ENCODE measurements at places on chromosomes 6 and 20. TPM values are rescaled to one million over a fixed set of nuclear protein-coding genes. Genes with fewer than 3 reads are reported as not detected.

PDYN gene
- not detected for total RNA-seq

ULBP3 gene
- total RNA-seq, result 8.6 TPM

OOEP gene
- not detected for total RNA-seq

PAK5 gene
- total RNA-seq, result 1.3 TPM

RRAGD gene
- total RNA-seq, result 8.0 TPM

SRSF12 gene
- total RNA-seq, result 3.8 TPM

NRSN1 gene
- not detected for total RNA-seq

FOXF2 gene
- total RNA-seq, result not detected

SUMO4 gene
- total RNA-seq, result 1.8 TPM

PTCHD4 gene
- 2.5 TPM for total RNA-seq

SERPINB6 gene
- total RNA-seq, result 70.0 TPM

DNA sequence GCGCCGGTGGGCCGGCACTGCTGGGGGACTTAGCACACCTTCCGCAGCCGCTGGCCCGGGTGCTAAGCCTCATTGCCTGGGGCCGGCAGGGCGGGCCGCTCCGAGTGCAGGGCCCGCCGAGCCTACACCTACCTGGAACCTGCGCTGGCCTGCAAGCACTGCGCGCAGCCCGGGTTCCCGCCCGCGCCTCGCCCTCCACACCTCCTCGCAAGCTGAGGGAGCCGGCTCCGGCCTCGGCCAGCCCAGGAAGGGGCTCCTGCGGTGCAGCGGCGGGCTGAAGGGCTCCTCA is 10.7 kb upstream of the MPC1 start:
- DNase-seq, result no peak

DNA sequence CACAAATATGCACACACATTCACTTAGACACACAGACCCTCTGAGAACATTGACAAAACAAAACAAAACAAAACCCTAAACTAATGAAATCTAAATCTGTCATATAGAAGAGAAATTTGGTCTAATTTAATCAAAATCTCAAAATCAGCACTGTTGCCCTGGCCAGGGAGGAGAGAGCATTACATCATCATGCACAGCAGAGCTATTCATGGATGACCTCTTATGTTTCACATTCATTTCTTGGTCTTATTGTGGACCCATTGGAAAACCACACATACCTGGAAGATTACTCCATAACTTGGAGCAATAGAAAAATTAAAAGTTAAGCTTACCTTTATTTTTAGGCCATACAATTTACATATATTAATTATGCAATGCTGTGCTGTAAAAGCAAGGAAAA is 1223.6 kb upstream of the GJE1 start:
- DNase-seq, result peak; percentile 46

DNA sequence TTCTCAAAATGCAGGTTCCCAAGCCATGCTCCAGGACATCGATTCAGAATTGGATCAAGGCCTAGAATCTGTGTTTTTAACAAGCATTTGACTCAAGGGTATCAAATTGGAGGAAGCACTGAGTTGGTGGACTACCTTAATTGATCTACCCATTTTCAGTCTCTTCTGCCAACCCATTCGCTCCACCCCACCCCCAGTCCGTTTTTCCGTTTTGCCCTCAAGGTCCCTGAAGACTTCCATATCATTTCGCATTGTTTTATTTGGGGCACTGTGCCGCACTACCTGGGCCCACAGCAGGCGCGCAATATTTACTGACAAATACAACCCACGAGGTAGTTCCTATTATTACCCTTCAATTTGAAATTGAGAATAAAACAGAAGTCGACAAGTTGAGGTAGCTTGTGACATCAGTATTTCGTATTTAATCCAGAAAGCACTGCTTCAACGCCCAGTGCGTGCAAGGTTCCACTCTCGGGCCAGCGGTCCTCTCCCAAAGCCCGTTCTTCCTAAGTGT is 557 bp upstream of the DHX35 start:
- DNase-seq, result no peak

GRCh38 chr20:58306421-58307261 is 2.9 kb upstream of the RAB22A start:
- DNase-seq, result peak; percentile 98

DNA sequence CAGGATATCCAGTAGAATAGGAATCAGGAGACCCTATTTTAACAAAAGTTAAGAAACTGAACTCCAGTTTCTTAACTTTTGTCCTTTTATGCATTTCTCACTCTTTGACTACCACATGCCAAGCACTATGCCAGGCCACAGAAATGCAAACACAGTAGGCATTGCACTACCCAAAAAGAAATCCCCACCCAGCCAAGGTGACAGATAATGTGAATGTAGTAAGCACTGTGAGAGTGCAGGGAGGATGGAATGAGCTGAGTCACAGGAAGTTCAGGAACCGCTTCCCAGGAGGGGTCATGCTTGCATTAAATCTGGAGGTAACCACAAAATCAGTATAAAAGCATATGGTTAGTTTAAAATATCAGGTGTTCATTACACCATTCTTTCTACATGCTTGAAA is 20.1 kb upstream of the FAM83C start:
- DNase-seq, result peak; percentile 93

- DNase-seq, result no peak
Observed at GRCh38 chr6:106860940-106861339, 113.6 kb downstream of the CD24 start.

DNA sequence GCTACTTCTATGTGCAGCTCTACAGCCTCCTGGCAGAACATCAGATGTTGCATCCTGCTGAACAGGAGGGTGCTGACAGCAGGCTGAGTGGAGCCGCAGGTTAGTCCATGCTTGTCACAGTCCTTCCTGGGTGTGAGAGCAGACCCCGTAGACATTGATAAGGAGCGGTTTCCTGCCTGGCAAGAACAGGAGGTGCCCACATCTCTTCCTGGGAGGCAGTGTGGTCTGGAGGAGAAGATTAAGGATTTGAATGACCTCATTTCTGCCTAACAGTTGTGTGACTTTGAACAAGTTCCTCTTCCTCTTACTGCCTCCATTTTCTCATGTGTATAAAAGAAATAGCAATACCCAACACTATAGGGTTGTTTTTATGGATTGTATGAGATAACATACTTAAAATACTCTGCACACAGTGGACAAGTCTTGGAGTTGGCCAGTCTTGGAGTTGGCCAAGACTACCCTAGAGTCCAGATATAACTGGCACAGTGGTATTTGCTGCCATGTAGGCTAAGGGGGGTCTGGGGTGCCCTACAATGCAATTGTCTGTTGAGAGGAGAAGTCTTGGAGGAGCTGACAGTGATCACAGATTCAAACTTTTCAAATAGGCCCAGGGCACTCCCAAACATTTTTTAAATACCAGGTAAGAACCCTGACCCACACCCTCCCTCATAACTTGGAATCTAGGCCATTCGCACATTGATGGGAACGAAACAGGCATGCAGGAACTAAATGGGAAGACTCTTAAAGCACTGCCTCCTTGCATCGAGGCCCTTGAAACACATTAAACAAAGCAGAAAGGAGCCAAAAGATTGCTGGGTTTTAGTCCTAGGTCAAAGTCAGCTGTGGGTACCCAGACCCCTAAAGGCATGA is 32.6 kb upstream of the TBC1D7 start:
- no peak for DNase-seq

GRCh38 chr6:51511081-51511480 is 576.3 kb downstream of the PKHD1 start:
- DNase-seq, result no peak

- no peak for DNase-seq
Observed at GRCh38 chr6:4356899-4357659, 221.7 kb upstream of the ECI2 start.

- DNase-seq, result no peak
Observed at GRCh38 chr20:23039136-23039875, 4.2 kb downstream of the SSTR4 start.

DNA sequence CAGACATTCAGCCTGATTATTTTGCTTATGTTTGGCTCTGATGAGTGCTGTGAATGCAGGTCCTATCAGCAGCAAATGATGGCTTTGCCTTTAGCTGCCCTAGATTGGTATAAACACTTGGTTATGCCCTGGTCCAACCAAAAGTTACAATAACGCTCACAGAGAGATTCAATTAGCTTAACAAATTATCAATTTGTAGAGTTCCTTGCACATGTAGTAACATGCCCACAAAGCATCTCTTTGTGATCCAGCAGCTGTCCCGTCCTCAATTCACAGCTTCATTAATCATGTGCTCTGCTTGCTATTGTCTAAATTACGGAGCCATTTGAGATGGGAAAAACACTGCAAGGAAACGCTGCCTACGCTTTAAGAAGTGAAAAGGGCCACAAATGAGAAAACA is 457.9 kb downstream of the HDGFL1 start:
- DNase-seq, result peak; percentile 36

DNA sequence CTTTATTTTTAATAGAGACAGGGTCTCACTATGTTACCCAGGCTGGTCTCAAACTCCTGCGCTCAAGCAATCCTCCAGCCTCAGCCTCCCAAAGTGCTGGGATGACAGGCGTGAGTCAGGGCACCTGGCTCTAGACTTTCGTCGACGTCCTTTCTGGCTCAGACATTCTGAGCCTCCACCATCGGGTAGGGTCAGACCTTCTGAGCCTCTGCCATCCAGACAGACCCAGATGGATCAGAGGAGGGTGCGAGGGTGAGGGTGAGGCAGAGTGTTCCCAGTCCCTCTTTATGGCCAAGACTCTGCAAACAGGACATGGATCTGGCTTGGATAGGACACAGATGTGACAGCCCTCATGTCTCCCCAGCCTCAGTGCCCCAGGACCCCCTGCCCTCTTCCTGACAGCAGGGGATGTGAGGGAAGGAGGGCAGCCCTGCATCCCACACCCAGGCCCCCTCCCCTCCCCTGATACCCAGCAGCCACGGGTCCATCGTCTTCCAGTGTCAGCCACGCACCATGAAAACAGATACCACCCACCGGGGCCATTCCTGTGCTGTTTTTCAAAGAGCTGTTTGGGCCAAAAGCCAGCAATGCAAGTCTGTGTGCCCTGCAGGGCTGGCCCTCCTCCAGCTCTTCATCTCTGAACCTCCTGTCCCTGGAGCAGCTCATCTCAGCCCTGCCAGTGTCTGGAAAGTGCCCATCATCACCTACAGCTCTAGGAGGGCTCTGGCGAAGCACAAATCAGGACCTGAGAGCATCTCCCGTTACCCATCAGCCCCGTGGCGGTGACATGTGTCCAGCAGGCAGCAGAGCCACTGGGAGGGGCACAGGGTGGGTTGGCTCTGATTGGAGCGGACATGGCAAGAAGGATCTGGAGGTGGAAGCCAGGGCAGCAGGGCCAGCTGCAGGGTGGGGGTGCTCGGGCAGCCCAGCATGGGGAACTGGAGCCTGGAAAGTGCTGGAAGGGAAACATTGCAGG is 208.4 kb downstream of the PREX1 start:
- peak; percentile 2 for DNase-seq

DNA sequence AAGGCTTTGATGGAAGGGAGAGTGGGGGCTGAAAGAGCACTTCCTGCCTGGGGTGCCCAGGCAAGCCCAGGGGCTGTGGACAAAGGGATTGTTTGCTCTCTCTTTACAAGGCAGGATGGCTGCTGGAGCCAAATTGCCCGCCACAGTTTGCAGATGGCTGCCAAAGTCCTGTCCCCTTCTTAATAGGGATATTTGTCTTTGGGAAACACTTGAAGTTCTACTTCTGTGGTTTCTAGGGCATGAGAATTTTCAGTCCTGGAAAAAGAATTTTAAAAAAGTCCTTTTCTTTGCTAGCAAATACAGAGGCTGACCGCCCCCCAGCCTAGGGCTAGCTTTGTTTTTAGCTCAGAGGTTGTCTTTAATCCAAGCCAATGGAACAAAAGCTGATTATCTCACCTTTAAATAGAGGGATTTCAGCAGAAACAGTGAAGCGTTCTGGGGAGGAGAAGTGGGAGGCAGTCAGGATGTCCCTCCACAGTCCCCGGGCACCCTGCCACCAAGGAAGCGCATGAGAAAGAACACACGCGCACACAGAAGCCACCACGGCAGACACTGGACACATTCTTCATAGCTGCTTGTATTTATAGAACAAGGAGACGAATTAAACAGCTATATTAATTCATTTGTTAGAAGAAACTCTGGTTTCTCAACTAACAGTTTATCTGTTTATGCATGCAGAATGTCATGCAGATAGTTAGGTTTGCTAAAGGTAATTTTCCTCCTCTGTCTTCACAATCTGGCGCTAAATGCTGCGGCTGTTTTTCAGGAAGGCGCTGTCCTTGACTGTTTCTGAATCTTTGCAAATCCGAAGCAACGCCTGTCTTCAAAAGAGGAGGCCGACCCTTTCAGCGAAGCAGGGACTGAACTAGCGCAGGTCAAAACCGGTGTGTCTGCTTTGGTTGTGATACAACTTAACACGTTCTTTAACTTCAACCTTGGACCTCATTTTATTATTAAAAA is 736.9 kb downstream of the QKI start:
- DNase-seq, result no peak

DNA sequence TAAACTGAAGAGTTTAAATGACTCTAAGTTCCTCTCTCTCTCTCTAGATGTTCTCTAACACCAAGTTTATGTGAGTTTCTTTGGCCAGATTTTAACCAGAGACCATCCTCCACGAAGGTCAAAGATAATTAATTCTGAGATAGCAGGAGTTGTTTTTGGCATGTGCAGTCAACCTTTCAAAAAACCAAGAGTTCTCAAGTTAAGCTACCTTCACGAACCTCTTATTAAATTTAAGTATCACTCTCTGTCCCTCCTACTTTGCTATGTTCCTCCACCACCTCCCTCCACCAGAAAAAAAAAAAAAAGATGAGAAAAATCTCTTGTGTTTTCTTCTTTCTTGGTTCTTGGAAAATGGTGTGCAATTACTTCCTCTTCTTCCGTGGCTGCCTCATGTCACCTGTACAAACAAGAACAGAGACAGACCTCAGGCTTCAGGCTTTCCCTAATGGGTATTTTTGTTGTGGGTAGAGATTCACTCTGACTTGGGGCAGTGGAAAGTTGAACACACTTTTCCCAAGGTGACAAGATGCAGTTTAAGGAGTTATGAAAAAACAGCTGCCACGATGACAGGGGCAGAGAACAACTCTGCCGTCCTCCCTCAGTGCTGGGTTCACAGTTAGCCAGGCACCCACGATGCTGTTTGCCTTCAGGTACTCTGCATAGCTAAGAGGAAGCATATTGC is 64.3 kb downstream of the ADTRP start:
- DNase-seq, result no peak

GRCh38 chr6:144284478-144284782 is 705 bp upstream of the UTRN start:
- DNase-seq, result no peak

- DNase-seq, result no peak
Observed at GRCh38 chr6:121856296-121856695, 420.9 kb downstream of the GJA1 start.

GRCh38 chr6:169188475-169188874 is 65.2 kb downstream of the THBS2 start:
- peak; percentile 83 for DNase-seq

GRCh38 chr20:13784271-13784892 is 337 bp downstream of the ESF1 start:
- no peak for DNase-seq

DNA sequence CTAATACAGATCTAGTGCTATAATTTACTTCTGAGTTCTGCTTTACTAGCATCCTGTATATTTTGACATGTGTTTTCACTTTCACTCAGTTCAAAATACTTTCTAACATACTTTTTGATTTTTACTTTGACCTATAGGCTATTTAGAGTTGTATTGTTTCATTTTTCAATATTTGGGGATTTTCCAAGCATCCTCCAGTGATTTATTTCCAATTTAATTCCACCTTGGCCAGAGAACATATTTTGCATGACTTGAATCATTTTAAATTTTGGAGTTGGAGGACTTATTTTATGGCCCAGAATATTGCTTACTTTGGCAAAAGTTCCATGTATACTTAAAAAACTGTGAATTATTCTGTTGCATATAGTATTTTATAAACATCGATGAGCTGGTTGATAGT is 1215.6 kb upstream of the MAP3K7 start:
- no peak for DNase-seq
